ENCODE measurements at places on chromosomes 3 and 15. TPM values are rescaled to one million over a fixed set of nuclear protein-coding genes. Genes with fewer than 3 reads are reported as not detected.

The IL5RA gene
- not detected for total RNA-seq

DNA sequence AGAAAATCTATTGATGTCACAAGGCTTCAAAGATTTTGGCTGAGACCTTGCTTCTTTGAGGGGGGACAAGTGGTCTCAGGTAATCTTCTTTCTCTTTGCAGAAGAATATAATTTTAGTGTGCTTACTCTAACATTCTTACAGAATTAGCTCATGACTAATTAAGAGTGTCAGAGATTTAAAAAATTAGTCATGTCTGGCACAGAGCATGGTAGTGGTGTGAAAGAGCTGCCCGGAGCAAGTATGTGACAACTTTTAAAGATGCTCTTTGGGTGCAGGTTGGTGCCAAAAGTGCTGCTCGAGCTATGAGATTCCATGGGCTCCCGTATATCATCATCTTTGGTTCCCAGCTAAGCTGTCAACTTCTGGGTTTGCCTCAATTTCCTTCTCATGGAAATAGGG lies 31.1 kb downstream of the CYP19A1 start:
- DNase-seq, result no peak

DNA sequence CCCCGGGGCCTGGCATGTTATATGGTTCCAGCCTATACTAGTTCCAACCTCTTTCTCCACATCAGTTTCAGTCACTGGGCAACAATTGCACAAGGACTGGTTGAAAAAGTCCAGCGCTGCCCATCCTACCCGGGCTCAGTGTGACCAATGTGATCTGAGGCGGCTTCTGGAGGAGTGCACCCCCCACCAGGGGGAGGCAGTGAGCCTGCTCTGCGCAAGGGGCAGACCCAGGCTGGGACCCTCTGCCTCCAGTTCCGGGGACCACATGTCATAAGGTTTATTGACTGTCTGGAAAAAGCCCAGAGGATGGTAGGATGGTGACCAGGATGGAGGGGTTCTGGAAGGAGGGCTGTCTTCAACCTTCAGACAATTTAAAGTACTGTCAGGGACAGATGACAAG lies 25.6 kb upstream of the NR2E3 start:
- DNase-seq, result no peak

The DLEC1 gene
- not detected for total RNA-seq

GRCh38 chr15:83919978-83920510 lies 266.1 kb downstream of the ADAMTSL3 start:
- no peak for DNase-seq

GRCh38 chr3:123700791-123701722 lies 116.2 kb upstream of the HACD2 start:
- no peak for DNase-seq

DNA sequence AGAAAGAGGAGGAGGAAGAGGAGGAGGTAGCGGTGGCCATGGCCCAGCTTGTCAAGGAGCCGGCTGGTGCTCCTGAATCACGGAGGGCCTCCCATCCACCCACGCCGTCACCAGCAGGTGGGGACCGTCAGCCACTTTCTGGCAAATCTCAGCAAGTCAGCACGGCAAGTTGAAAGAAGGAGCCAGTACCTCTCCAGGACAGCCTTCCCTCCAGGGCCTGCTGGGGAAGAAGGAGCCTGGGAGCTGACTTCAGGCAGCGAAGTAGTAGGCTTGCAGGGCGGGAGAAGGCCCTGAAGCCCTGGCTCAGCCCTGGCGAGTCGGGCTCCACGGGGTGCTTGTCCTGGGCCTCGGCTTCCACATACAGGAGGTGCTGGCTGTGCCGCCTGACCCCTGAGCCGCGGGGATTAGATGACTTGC lies 99.2 kb upstream of the TRPM1 start:
- DNase-seq, result no peak

The CRABP1 gene
- not detected for total RNA-seq

- no peak for DNase-seq
Measured at GRCh38 chr3:29406291-29406832, 125.5 kb downstream of the RBMS3 start.

Data from glomerular endothelial cell (primary cell).